Regular cardiac myocyte (primary cell): ENCODE measurements at places on chromosomes 12 and 14. TPM values are rescaled to one million over a fixed set of nuclear protein-coding genes. Genes with fewer than 3 reads are reported as not detected.

HOXC6 gene
- total RNA-seq, result under 0.01 and 0.19 TPM in 2 replicates

NEK9 gene
- 42.9 and 62.6 TPM in 2 replicates for total RNA-seq

PCED1B gene
- total RNA-seq, result 0.56 and 1.2 TPM in 2 replicates

VRTN gene
- total RNA-seq, result not detected in 2 replicates

LRRIQ1 gene
- total RNA-seq, result under 0.01 and 0.38 TPM in 2 replicates

SNAPC1 gene
- total RNA-seq, result 28.8 and 35.2 TPM in 2 replicates

ESR2 gene
- under 0.01 and 0.19 TPM in 2 replicates for total RNA-seq

BRAP gene
- 15.1 and 20.9 TPM in 2 replicates for total RNA-seq

INSM2 gene
- under 0.01 TPM in 1 of 2 replicates, not detected in the other for total RNA-seq

OR4E2 gene
- total RNA-seq, result not detected in 2 replicates

ACRBP gene
- under 0.01 TPM in 1 of 2 replicates, not detected in the other for total RNA-seq

SLC39A5 gene
- 0.85 TPM in 1 of 2 replicates, not detected in the other for total RNA-seq

RHOJ gene
- 2.8 and 13.6 TPM in 2 replicates for total RNA-seq

MMP19 gene
- 2.5 and 7.3 TPM in 2 replicates for total RNA-seq

ACSM4 gene
- not detected in 2 replicates for total RNA-seq

BCL11B gene
- total RNA-seq, result under 0.01 TPM in 1 of 2 replicates, not detected in the other

LALBA gene
- total RNA-seq, result not detected in 2 replicates

C1QL4 gene
- 0.28 and 0.38 TPM in 2 replicates for total RNA-seq

DIO2 gene
- total RNA-seq, result 6.8 and 27.0 TPM in 2 replicates

ADGRD1 gene
- 0.38 and 1.1 TPM in 2 replicates for total RNA-seq

EXOC3L4 gene
- total RNA-seq, result under 0.01 and 0.56 TPM in 2 replicates

CFAP54 gene
- 2.7 and 4.2 TPM in 2 replicates for total RNA-seq

RIPK3 gene
- 0.19 and 0.56 TPM in 2 replicates for total RNA-seq

PSEN1 gene
- total RNA-seq, result 61.9 and 66.0 TPM in 2 replicates

OTX2 gene
- not detected in 2 replicates for total RNA-seq

PRB2 gene
- not detected in 2 replicates for total RNA-seq

SUSD6 gene
- total RNA-seq, result 6.8 and 7.5 TPM in 2 replicates

CLEC12A gene
- not detected in 2 replicates for total RNA-seq
